ENCODE measurements at places on chromosomes 16 and 17.

DNA sequence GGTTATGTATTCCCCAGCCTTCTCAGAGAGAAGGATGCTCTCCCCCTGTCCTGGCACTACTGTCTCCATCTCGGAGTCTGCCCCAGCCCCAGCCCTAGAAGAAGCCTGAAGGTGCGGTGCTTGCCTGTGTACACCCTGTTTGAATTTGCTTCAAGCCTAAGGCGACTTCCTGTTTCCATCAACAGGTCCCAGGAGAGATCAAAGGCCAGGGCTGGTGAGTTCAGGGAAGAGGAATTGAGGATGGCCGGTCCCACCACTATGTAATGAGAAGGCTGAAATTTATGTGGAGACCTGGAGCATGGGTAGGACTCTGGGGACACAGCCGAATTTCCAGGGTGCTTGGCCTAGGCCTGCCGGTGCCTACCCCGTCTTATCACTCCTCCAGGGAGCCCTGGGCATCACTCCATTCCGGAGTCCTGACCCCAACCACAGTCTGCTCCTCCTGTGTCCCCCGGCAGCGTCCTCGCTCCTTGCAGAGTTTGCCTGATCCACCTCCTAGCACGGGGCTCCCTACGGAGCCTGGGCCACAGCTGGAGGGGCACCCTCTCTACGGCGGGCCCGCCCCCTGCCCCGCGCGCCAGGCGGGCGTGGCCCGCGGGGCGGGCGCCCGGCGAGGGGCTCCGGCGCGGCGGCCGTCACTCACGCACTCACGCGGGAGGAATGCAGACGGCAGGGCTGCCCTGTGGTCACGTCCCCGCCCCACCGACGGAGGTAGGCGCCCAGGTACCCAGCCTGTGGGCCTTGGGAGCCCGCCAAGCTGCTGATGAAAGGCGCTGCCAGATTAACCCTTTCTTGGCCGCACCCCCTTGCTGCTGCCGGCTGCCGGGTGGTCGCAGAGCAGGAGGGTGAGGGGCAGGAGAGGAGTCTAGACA is 53.8 kb upstream of the TAC4 start:
- no peak for DNase-seq

GRCh38 chr16:2955438-2955778 is 8.7 kb upstream of the KREMEN2 start:
- DNase-seq: no peak

GRCh38 chr17:81868674-81869220 is 2.4 kb downstream of the ARHGDIA start:
- peak; percentile 96 for DNase-seq

DNA sequence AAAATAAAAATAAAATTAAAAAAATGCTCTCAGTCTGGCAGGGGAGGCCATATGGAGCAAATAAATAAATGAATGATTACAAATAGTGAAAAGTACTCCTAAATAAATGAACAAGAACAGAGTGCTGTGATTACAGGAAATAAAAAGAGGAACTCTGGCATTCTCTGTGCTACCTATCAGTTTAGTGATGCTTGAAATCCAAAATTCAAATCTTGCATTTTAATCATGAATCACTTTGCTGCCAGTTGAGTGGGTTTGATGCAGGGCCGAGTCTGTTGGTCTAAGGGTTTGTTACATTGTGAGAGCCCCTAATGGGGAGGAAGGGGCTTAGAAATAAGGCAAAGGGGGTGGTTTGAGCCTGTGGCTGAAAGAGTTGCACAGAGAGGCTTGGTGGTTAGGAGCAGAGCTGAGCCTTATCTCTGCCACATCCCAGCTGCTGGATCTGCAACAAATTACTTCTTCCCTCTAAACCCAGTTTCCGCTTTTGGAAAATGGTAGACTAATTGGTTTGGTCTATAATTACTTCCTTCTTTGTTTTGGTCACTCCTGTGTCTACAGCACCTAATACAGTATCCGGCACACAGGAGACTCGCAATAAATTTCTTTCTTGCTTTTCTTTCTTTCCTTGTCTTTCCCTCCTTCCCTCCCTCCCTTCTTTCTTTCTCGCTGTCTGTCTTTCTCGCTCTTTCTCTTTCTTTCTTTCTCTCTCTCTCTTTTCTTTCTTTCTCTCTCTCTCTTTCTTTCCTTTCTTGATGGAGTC is 6.3 kb upstream of the ABCC1 start:
- DNase-seq: no peak

GRCh38 chr17:78522031-78522809 is 55.0 kb downstream of the DNAH17 start:
- no peak for DNase-seq

DNA sequence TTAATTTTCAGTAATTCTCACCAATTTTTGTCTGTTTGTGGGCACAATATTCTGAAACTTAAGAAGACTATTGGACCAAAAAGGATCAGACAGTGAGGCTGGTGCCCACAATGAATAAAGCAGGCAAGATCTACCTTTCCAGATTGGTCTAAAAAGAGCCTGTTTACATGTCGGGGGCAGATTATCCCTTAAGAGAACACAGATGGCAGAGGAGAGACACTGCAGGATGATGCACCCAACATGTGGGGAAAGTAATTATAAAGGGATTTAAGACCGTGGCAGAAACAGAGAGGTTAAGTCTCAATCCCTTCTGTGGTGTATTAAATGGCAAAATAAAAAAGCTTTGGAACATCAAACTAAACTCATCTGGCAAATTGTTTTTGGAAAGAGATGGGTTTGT is 331.8 kb upstream of the CDH11 start:
- DNase-seq: no peak

- DNase-seq: peak; percentile 12
Observed at GRCh38 chr17:47208744-47209488, at the start of gene MYL4. TSS of gene MYL4 (plus strand) at chr17:47209348. CDS start at chr17:47209423, 75 bp downstream.

DNA sequence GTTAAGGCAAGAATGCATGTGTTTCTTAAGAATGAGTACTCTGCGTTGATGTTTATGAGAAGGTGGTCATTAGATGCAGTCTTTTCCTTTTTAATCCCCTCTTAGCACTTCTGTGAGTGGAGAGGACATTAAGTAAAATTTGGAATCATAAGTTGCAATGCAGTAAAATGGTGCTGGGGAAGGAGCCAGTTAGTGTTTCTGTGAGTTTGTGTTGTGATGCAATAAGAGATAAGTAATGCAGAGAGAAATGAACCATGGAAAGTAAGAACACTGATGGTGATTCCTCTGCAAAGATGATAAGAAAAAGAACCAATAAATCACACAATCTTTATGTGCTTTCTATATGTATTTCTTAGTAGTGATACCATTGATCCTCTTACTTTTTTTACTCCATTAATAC is 20.0 kb downstream of the ABHD15 start:
- DNase-seq: peak; percentile 45

DNA sequence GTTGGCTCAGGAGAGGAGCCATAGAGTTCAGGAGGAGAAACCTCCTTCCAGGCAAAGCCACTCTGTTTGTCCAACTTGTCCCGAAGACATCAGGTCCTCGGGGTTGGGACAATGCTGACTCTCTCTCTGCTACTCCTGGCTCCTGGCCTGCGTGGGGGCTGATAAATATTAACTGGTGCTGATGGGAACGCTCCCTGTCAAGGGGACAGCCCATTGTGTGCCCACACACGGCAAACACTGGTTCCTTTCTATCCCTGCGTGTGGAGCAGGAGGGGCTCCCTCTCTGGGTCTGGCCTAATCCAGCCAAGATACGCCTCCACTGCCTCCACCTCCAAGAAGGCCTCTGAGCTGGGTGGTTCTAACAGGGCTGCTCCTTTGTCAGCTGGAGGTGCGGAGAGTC is 4.4 kb downstream of the KIF19 start:
- no peak for DNase-seq

- no peak for DNase-seq
Observed at GRCh38 chr17:65283704-65284103, 146.5 kb downstream of the RGS9 start.

DNA sequence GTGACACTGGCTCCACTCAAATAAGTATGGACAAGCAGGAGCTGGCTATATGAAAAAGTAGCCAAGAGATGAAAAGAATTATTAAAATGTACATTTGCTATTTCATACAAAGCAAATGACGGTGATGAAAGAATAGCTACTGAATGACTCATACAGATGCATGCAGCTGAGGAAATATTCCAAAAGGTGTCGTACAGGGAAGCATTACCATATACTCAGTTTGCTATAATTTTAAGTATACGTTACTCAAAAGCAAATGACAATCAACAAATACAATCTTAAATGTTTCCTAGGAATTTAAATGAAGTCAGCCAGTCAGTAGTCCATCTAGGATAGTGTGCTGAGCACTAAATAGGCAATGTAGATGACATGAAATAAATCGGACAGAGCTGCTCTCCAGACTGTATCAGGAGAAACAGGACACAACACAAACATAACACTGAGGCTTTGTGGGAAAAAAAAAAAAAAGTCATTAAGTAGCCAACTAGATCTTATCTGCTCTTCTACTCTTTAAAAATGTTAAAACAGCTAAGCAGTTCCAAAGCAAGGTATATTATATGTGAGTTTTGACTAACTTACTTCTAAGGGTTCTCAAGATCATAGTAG is 65.0 kb downstream of the NCOR1 start:
- peak; percentile 71 for DNase-seq

Data from amniotic epithelial cell (primary cell).